ENCODE measurements at places on chromosomes 1 and 21.

GRCh38 chr1:117235863-117236465, 25.2 kb upstream of the VTCN1 start:
- DNase-seq, result no peak

DNA sequence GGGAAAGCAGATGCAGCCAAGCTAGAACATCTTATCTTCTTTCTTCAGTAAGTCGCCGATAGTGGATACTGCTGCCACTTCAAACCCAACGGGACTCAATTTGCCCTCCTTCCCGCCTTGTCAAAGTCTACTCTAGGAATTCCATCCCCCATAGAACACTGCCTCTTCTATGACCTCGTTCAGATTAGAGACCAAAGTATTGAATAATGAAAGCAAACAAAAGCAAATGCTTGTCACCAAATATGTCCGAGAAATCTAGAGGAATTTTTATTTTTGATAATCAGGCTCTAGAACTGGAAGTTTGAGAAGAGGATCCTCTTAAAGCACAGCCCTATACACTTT, 853 bp upstream of the RRAGC start:
- peak; percentile 13 for DNase-seq

DNA sequence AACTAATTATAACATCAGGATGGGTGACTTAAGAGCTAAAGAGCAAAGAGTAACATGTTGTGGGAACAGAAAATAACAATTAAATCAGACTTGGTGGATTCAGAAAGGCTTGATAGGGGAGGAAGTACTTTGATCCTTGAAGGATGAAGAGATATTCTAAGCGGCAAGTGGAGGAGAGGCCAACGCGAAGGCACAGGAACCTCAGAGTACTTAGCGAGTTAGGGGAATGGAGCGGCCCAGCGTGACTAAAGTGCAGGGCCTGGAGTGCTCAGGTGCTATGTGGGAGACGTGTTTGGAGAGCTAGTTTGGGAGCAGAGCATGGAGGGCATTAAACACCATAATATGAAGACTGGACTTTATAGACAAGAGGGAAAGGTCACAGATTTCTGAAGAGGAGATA, 64.3 kb downstream of the ADCY10 start:
- DNase-seq, result no peak

DNA sequence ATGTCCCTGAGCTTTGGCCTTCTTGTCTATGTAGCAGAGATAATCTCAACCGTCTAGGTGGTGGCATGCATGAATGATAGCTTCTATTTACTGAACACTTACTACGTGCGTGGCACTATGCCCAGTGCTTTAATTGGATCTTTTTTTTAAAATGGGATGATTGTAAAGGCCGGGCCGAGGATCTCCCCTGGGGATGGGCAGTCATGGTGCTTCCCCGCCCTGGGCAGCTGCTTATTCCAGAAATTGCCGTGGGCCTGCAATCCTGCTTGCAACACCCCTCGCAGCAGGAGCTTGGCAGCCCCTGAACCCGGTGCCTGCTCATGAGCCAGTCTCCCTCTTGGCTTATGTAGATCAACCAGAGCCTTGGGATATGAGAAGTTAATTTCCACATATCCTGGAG, 360.7 kb downstream of the CAMTA1 start:
- no peak for DNase-seq

- no peak for DNase-seq
These were observed 43.8 kb downstream of the RUNX3 start for GRCh38 chr1:24886241-24886640.

GRCh38 chr1:58813361-58813760, 29.5 kb upstream of the JUN start:
- DNase-seq, result peak; percentile 44

DNA sequence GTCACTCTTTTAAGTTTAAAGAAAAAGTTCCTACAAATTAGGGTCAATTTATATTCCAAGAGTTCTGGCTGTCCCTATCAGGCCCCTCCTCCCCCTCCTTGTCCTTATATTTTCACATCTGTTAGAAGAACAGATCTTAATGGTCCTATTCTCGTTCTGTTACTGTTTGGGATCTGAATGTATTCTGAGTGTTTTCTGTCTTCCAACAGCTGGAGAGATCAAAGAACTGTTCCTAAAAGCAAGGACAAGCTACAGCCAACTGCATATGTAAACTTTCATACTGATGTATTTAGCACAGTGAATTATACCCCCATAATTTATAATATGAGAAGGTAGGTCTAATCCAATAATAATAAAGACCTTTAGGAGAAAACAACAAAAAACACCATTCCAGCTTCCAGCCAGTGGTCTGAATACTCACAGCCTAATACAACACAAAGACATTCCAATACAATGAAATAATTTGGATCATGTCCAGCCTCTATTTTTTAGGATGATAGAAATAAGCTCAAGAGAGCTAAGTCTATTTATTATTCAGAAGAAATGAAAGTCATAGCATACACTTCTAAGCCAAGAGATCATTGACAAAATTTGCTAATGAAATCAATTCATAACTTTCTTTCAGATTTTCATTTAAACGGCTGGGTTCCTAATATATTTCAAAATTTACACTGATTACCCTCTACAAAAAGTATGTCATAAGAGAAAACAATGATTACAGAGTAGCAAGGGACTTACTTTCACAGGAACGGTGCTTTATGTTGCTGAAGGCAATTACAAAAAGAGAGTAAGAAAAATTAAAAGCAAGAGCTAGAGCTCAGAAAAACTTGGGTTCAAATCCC, 25.3 kb downstream of the WLS start:
- DNase-seq, result peak; percentile 67

- peak; percentile 18 for DNase-seq
These were observed 213.8 kb upstream of the JUN start for GRCh38 chr1:58997637-58998036.

DNA sequence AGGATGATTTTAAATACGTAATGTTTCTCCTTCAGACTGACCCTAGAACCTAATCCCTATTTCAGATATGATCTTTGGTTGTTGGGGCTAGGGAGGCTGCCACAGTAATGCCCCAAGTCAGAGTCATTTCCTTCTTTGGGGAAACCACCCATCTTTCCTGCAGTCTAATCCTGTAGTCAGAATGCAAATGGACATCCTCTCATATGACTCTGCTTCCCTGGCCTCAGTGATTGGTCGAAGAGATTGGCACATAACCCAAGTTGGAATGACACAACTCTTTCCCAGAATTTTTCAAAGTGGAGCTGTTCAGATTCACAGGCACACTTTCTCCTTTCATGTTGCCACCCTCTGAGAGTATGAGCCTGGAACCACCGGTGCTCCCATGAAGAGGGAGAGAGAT, 58.8 kb upstream of the ZNF644 start:
- peak; percentile 38 for DNase-seq

DNA sequence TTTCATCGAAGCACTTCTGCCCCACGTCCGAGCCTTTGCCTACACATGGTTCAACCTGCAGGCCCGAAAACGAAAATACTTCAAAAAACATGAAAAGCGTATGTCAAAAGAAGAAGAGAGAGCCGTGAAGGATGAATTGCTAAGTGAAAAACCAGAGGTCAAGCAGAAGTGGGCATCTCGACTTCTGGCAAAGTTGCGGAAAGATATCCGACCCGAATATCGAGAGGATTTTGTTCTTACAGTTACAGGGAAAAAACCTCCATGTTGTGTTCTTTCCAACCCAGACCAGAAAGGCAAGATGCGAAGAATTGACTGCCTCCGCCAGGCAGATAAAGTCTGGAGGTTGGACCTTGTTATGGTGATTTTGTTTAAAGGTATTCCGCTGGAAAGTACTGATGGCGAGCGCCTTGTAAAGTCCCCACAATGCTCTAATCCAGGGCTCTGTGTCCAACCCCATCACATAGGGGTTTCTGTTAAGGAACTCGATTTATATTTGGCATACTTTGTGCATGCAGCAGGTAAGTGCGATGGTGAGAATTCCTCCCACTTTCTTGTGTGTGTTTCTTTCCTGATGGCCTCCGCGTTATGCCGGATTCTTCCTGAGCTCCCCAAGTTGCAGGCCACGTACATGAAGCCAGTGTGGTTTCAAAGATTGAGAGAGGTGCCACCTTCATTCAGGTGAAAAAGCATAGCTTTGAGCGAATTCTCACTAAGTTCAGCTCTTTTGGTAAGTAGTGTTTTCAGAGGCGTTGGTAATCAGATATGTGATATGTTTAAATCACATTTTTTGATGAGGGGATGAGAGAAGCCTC, 6.0 kb downstream of the NFIA start:
- DNase-seq, result no peak

DNA sequence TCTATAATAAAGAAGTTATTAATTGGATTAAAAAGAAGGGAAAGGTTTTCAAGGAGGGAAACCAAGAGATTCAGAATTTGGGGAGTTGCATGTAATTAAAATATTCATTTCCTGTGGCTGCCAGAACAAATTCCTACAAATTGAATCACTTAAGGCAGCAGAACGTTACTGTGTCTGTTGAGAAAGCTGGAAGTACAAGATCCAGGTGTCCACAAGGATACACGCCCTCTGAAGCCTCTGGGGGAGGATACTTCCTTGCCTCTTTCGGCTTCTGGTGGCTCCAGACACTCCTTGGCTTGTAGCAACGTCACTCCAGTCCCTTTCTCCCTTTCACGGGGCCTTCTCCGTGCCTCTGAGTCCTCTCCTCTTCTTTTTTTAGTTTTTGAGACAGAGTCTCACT, 67.9 kb downstream of the KAZN start:
- no peak for DNase-seq

DNA sequence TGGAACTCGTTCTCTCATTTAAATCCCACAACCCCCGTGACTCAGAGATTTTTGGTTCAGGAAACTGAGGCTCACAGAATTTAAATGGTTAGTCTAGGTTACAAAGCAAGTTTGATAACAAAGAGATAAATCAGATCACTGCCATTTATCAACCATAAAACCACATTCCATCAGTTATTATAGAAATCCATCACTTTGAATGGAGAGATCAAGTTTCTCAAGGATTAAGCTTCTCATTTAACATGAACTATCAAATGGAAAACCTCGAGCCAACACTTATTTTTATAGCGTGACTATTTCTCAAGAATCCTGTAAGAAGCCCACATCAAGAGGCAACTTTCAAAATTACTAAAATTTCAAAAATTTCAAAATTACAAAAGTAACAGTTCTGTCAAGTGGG, 11.9 kb downstream of the WLS start:
- DNase-seq, result no peak

GRCh38 chr1:203621559-203622262, 4.9 kb upstream of the ATP2B4 start:
- no peak for DNase-seq

DNA sequence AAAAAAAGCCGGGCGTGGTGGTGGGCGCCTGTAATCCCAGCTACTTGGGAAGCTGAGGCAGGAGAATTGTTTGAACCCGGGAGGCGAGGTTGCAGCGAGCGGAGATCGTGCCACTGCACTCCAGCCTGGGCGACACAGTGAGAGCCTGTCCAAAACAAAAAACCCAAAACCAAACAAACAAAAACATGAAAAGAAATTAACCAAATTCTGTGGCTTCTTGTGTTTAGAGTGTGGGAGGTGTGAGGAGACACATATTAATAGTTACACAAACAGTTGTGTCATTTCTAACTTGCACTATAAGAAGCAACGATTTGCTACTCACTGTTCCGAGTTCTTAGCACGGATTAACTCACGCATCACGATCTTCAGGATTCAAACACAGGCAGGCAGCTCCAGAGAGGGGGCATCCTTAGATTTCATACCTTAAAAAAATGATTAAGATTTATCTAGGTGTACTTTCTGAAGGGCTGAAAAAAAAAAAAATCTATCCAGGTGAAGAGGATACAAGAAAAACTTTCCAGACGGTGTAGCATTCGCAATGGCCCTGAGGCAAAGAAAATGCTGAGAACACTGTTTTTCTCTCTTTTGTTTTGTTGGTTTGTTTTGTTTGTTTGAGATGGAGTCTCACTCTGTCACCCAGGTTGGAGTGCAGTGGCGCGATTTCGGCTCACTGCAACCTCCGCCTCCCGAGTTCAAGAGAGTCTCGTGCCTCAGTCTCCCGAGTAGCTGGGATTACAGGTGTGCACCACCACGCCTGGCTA, 713 bp upstream of the HMGCL start:
- no peak for DNase-seq

DNA sequence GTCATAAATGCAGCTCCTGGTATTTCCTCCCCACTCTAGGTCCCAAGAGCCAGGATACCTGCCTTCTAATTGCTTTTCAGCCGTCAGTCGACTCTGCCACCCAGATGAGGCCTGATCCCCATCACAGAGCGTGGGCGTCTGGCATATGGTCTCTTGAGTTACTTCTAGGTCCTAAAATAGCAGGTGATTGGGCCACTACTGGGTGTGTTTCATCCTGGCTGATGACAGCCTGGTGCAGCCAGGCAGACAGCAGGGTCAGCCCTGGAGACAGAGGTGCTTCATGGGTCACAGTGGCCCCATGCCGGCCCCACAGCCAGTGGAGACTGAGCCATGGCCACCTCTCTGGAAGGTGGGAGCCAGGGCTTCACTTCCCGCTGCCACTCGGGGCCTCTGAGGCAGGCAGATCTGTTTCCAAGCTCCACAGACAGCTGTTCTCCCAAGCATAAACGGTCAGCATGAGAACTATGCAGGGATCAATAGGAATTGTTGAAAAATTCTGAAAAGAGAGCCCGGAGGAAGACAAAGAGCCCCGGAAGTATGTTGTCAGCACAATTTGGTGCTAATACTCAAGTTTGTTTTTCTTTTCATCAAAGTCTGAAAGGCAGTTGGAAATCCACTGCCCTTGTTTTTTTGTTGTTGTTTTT, 83.0 kb downstream of the MAN1C1 start:
- DNase-seq, result no peak

DNA sequence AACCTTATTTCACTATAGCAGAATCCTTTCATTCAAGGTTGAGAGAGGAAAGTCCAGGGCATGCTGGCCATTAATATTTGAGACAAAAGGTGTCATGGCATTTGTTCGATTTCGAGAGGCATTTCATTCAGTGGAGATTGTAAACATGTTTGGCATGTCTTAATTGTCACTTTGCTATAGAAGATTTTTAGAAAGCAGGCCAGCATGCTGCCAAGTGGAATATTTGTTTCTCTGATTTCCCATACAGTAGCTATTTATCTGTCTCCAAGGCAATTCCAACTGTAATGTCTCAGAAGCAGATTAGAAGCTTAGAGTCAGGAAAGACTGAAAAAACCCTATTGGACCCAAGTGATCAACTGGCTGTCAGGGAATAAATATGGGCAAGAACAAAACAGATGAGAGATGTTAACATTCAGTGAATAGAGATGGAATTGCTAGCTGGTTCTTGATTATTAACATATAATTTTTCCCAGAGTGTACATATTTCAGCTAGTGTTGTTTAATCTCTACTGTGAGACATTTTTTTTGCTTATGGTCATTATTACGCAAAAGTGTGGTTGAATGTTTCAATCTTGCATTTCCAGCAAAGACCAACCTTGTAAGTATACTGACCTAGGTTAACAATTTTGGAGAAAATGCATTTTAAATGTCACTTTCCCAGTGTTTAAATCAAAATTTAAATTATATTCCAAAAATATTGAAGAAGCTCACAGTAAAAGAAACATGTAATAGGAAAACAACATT, 174.6 kb downstream of the KCNK2 start:
- no peak for DNase-seq

DNA sequence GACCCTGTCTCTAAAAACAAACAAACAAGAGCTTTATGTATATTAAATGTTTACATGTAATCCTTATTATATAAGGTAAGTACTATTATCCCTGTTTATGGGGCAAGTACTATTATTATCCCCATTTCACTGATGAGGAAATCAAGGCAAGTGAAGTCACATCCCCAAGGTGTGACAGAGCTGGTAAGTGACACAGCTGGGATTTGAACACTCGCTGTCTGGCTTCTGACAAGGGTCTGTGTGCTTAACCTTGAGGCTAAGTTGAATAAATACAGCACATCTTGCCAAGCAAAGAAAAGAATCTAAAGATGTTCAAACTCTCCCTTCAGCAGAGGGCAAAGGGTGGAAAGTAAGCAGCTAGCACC, 167.9 kb upstream of the IRF2BP2 start:
- no peak for DNase-seq
